ENCODE measurements at places on chromosomes 16 and 17.
A peak's percentile ranks its signal among the peaks of the same experiment; 100 is the strongest.

DNA sequence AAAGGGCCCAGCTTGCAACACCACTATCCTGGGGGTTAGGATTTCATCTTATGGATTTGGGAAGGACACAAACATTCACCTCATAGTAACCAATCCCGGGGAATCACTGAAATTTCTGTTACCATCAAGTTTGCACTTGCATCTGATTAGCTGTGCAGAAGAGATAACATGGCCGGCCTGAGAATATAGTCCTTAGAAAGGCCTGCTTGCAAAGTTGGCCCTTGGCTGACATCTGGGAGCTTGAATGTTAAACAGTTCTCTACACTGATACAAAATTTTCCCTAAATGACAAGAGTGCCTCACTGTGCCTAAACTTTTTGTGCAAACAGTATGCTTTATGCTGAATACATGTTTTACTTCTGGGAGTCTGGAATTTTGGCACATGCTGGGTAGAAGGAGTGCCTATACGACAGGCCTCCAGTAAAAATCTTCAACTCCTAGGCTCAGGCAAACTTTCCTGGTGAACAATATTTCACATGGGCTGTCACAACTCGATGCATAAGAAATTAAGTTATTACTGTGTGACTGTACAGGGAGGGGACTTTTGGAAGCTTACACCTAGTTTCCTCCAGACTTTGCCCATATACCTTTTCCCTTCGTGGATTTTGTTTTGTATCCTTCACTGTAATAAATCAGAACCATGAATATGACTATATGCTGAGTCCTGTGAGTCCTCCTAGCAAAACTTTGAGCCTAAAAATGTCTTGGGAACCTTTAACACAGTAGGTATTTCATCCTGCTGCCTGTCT is 31.3 kb downstream of the TBC1D3B start:
- no peak for DNase-seq

- DNase-seq = no peak
Measured at GRCh38 chr17:17491546-17491988, 4.6 kb downstream of the RASD1 start.

GRCh38 chr16:85156440-85156839 is 44.2 kb upstream of the CIBAR2 start:
- no peak for DNase-seq

- no peak for DNase-seq
Measured at GRCh38 chr16:21524068-21524751, 75.2 kb upstream of the METTL9 start.

DNA sequence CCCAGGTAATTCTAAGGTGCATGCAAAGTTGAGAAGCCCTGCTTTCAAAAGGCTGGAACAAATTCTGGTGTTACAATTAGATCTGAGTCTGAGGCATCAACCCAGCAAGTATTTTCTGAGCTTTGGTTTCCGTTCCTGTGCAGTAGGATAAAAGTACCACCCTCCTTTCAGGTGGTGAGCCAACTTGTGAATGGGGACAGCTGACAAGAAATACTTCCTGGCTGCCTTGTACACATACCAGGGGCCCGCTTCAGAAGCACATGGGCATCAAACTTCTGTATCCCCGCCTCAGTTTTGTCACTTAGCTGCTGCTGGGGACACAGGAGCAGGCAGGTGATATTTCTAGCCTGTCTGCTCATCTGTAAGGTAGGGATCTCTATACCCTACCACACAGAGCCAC is 252.2 kb downstream of the CPPED1 start:
- DNase-seq = no peak

GRCh38 chr16:11474617-11475291 is 112.0 kb downstream of the LITAF start:
- DNase-seq = no peak

GRCh38 chr16:2016407-2016922 is 3.1 kb upstream of the NPW start:
- no peak for DNase-seq

GRCh38 chr16:6852643-6853225 is 479.9 kb upstream of the RBFOX1 start:
- DNase-seq = no peak

GRCh38 chr17:54085934-54086333 is 263.2 kb downstream of the KIF2B start:
- no peak for DNase-seq

DNA sequence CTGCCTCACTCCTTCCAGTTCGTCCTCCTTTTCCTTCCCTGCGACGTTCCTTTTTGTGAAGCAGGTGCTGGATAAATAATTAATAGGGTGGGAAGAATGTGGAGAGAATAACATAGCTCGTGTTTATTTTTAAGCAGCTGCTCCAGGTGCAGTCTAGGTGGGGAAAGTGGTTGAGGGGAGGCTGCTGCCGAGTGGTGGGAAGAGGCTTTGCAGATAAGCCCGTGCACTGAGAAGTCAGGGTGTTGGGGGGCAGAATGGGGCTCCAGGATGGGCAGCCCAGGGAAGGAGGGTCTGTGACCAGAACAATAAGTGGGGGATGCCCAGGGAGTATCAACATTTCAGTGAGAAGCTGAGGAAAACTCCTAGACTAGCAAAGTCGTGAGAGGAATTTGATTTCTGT is 300.5 kb downstream of the CPPED1 start:
- DNase-seq = no peak

DNA sequence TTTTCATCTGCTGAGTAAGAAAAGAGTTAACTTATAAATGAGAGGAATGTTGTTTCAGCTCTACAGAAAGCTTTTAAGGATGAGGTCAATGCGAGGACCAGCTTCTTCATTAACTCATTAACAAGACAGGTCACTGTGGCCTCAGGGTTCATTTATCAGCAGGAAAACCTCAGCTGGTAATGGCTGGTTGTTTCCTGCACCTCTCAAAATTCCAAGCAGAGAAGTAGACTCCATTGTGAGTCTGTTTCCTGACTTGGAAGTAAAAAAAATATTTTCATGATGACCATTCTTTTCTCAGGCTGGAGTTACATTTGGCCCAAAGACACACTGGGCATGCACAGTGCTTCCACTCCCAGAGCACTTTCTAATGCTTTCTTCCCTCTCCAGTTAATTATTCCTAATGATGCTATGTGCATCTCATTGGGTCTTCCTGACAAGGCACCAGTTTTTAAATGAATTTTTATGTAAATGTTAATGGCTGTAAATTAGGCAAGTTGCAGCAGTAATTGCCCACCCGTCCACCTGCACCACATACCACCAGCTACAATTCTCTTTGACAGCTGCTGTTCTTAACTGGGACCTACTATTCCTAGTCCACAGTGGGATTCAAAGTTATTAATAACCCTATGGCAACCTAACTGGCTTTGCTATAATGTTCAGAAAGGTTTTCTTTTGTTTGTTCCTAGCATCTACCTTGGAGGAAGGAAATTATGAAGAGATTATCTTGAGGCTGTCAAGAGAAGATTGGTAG is 89.5 kb upstream of the BCAR1 start:
- no peak for DNase-seq

DNA sequence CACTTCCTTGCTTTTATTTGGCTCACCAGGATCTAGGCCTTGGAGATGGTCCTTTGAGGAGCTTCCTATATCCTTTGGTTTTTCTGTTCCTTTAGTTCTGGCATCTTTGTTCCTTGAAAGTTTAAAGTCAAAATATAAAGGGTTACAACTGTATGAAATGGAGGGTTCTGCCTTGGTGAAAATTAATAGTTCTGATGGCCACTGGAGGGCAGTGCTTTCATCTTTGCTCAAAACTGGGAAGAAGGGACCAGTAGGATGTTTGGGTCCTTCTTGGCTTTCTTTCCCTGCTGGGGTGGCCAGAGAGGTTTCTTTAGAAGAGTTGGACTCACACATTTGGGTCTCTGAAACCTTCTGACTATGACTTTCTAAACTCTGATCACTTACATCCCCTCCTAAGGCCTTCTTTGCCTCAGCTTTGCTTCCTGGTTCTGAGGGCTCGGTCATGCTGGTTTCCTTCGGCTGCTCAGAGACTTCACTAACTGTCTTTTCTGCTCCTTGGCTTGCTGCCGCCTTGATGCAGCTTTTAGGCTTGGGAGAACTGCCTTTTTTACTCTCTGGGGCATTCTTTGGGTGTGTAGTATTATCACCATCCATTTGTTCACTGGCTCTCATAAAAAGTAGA is 10.9 kb upstream of the ITGA2B start:
- no peak for DNase-seq

- no peak for DNase-seq
Measured at GRCh38 chr17:42866631-42867575, 15.9 kb downstream of the AOC3 start.

DNA sequence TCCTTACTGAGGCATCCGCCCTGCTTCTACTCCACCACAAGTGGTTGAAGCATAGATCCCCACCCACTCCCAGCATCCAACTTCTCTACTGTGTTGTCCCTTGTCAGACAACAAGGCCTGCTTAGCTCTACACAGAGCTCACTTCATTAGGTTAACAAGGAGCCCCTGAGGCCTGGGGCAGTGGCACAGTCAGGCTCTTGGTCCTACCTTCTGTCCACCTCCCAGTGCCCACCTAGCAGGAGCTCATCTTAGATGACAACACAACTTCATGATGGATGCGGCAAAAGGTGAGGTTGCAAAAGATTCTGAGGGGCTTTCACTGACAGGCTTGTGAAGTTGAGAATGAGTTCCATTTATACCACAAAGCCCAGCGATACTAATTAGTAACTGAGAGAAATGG is 432.0 kb upstream of the CDH5 start:
- DNase-seq = no peak

- no peak for DNase-seq
Measured at GRCh38 chr17:74775409-74776043, 619 bp downstream of the NAT9 start.

DNA sequence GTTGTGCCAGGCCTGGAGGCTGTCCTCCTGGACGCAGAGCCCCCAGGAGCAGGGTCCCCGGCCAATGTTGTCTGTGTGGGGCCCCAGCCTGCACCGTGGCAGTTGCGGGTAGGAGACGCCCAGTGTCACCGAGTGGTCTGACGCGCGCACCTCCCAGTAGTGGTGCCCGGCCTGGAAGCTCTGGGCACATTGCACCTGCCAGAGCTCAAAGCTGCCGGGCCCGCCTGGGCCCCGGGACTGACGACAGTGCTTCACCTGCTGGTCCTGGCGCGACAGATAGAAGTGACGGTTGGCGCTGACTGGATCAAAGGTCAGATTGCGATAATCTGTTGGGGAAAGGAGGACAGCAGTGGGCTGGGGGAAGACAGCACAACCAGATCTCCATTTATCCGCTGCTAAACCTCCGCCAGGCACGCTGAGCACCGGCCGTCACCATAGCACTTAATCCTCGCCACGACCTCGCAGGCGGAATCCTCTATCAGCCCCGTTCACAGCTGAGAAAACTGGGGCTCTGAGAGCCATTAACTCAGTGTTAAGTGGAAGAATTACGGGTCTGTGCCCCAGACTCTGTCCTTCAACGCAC is 5.6 kb downstream of the TRIM65 start:
- no peak for DNase-seq

- DNase-seq = peak; percentile 76
Measured at GRCh38 chr17:70080541-70081347, 5.7 kb downstream of the KCNJ16 start.

DNA sequence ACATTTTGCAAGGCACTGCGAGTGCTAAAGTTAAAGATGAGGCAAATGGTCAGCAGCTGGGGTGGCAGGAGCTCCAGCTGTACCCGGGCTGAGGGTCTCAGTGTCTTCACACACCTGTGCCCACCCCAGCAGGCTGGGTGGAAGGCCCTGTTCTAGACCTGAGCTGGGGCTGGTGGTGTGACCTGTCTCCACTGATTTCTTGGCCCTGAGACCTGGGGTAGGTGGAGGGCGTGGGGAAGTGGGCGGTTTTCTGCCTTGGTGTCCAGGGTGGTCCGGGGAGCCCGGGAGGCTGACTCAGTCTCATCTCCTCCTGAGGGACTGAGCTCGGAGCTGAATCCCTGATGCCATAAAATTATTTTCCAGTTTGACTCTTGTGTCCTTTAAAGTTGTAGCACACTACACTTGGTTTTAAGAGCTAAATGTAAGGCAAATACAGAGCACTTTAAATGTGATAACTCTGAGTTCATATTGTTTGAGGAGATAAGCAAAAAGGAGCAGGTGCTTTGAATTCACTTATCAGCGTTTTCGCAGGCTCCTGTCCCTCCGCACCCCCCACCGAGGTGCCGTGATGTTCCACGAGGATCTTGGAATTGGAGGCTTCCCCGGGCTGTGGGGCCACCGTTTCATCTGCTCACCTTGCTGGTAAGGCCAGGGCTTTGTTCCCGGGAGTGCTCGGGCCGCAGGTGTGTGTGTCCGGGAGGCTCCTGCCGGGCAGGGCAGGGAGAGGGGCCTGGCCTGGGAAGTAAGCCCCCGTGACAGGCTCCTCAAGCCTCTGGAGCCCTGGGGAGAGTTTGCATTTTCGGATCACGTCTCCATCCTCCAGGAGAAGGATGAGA is 117.0 kb downstream of the AATF start:
- no peak for DNase-seq

DNA sequence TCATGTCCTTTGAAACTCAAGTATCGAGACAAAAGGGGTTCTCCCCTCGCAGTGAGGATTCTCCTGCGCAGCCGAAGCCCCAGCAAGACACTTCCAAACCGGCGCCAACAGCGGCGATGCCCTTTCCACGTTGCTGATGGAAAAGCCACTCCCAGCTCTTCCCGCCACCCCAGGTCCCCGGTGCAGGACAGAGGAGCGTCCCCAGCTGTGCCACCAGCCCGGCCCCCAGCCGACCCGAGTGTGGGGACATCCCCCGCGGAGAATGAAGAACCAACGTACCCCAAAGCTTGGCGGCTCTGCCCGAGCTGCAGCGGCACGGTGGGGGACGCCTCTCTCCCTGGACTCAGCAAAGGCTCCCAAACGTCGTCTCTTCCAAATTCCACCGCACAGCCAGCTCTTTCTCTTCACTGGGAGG is 573 bp downstream of the CHST6 start:
- no peak for DNase-seq

DNA sequence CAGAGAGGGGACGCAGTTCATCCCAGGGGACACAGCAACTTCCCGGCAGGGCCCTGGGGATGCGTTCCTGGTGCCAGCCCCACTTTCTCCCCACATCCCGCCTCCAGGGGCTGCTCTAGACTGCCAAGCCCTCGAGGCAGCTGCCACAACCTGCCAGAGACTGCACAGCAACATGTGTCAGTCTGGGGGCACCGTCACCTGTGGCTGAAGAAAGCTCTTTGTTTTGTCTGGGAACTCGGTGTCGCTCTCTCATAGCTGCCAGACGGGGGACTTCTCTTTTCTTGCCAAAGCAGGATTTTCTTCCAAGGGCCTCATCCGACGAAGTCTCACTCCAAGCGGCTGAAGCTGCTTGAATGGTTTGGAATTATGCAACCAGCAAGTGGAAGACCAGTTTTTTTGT is 43.7 kb downstream of the COTL1 start:
- DNase-seq = no peak

- DNase-seq = no peak
Measured at GRCh38 chr16:23333831-23334456, 31.8 kb downstream of the SCNN1B start.

All from retinal pigment epithelial cell (primary cell).